ENCODE measurements at places on chromosomes 3 and 15.

DNA sequence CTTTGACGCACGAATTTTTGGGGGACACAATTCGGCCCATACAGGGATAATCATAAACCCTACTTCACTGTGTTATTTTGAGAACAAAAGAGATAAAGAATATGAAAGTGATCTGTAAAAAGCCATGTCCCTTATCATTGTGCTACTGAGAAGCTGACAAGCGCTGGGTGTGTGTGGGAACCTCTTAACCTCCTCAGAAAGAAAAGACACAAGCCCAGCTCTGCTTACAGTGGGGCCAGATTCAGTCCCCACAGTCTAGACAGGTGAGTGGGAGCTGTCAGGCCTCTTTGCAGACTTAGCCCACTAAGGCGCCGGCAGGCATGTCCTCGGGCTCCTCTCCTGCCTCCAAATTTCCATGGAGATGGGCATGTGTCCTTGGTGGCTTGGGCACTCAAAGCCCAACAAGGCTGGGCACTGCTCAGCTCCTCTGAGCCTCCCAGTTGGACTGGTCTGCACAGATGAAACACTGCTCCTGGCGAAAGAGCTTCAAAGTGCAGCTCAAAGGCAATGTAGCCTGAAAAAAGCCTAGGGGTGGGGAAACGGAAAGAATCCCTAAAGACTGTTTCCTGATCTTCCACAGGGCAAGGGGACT lies 64.4 kb upstream of the ETV5 start:
- DNase-seq = no peak

- DNase-seq = no peak
Measured at GRCh38 chr3:112759210-112759609, 87.5 kb downstream of the CD200R1L start.

DNA sequence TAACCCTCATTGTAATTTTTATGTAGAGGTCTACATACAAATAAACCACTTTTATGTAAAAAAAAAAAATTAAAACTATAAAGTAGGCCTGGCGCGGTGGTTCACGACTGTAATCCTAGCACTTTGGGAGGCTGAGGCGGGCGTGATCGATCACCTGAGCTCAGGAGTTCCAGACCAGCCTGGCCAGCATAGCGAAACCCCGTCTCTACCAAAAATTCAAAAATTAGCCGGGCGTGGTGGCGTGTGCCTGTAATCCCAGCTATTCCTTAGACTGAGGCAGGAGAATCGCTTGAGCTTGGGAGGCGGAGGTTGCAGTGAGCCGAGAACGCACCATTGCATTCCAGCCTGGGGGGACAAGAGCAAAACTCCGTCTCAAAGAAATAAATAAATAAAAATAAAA lies 766 bp upstream of the SLC12A6 start:
- no peak for DNase-seq

GRCh38 chr3:172696357-172696756 lies 14.5 kb downstream of the NCEH1 start:
- DNase-seq = no peak

GRCh38 chr3:73056014-73056844 lies 5.2 kb upstream of the EBLN2 start:
- no peak for DNase-seq

DNA sequence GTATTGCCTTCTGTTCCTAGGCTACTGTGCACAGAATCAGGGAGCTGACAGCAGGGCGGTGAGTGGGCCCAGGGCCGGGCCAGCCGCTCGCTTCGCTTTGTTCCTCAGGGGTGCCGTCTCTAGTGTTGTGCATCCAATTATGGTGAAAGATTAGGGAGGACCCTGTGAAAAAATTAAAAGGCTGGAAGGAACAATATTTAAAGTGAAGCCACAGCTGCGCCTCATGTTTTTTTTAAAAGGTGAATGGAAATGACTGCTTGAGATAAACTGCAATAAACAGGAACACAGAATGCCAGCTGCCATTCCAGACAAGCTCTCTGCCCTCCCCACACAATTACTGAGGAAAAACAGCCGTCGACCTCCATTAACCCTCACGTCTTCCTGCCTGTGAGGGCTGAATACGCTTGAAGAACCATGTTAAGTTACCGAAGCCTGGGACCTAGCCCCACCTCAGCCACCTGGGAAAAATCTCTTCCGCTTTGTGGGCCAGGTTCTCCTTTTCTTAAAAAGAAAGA lies 132.0 kb upstream of the IL12A start:
- no peak for DNase-seq

- DNase-seq = peak; percentile 30
Measured at GRCh38 chr3:133574260-133574881, 885 bp downstream of the CDV3 start.

All from activated T-helper 1 cell treated with anti-CD3 and anti-CD28 coated beads, Interleukin-2, amount 50 U/mL, for 16 hours (primary cell).